ENCODE measurements at places on chromosomes 5 and 9. TPM values are rescaled to one million over a fixed set of nuclear protein-coding genes. Genes with fewer than 3 reads are reported as not detected.

CDC20B gene
- total RNA-seq = 0.16 TPM

NSA2 gene
- total RNA-seq = 88.5 TPM

IFNA13 gene
- total RNA-seq = 0.66 TPM

SMIM27 gene
- total RNA-seq = 9.5 TPM

NAIF1 gene
- 9.2 TPM for total RNA-seq

RNF180 gene
- 10.0 TPM for total RNA-seq

ACTBL2 gene
- 0.07 TPM for total RNA-seq

TRUB2 gene
- total RNA-seq = 29.3 TPM

GPX8 gene
- 86.8 TPM for total RNA-seq

CDX1 gene
- total RNA-seq = 0.68 TPM

MCC gene
- 32.4 TPM for total RNA-seq

LECT2 gene
- total RNA-seq = not detected

ZFP62 gene
- 48.9 TPM for total RNA-seq

BASP1 gene
- total RNA-seq = 140 TPM

PRLR gene
- total RNA-seq = 2.1 TPM

RASGEF1C gene
- total RNA-seq = 0.36 TPM

SHC3 gene
- total RNA-seq = 2.9 TPM

DOK3 gene
- 5.8 TPM for total RNA-seq

FAM169A gene
- total RNA-seq = 23.5 TPM

RECK gene
- 14.8 TPM for total RNA-seq

SLC1A3 gene
- 55.0 TPM for total RNA-seq
